ENCODE measurements at places on chromosomes 2 and 18. TPM values are rescaled to one million over a fixed set of nuclear protein-coding genes. Genes with fewer than 3 reads are reported as not detected.

Gene GREB1
- total RNA-seq: under 0.01 TPM

Gene LYG2
- total RNA-seq: not detected

Gene RGPD4
- total RNA-seq: not detected

Gene HSBP1L1
- 20.8 TPM for total RNA-seq

Gene MERTK
- total RNA-seq: 31.3 TPM

Gene LYPD1
- total RNA-seq: not detected

Gene C1GALT1C1L
- total RNA-seq: 1.3 TPM

Data from placental epithelial cell (primary cell).